ENCODE measurements at places on chromosomes 2 and 18.

DNA sequence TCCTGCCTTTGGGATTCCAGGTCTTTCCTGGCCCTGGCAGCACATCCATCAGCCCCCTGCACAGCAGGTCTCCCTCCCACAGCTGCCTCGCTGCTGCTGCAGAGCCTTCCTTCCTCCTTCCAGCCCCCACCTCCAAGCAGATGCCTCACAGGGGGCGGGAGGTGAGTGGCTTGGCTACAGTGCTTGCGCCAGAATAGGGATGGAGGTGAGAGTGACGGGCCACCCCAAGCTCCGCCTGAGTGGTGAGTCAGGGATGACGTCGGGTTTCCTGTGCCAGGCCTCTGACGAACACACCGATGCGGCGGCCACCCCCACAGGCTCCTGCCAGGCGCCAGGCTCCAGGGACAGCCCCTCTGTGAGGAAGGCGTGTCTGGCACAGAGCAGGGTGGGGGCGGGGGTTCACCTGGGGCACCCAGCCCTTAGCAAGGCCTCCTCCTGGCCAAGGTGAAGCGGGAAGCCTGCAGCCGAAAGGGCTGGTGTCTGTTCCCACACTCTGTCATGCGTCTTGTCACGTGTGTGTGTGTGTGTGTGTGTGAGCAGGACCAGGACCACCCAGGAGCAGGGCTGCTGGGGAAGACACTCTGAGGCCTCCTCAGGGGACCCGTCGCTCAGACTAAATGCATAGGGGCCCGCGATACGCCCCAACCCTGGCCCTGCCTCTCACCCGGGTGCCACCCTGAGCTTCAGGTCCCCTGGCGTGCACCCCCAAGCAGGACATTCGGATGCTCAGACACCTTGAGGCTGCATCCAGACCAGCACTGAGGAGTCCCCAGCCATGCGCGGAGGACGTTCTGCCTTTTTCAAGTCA lies 3.4 kb upstream of the DUSP2 start:
- peaks cover 34% of the 10 kb centered on the region for H3K4me1 ChIP-seq
- DNase-seq = peak; percentile 89
- no peaks in the 10 kb centered on the region for H3K36me3 ChIP-seq
- H3K27me3 ChIP-seq = peaks cover 5% of the 10 kb centered on the region
- no peak overlapping the region for H3K4me3 ChIP-seq
- H3K27ac ChIP-seq = peak overlapping the region; percentile 62

GRCh38 chr2:12070581-12070980 lies 324.1 kb downstream of the LPIN1 start:
- no peaks in the 10 kb centered on the region for H3K27me3 ChIP-seq
- no peak for DNase-seq
- H3K36me3 ChIP-seq = no peaks in the 10 kb centered on the region
- H3K4me1 ChIP-seq = no peaks in the 10 kb centered on the region

- no peak overlapping the region for H3K4me3 ChIP-seq
- no peaks in the 10 kb centered on the region for H3K27me3 ChIP-seq
- no peaks in the 10 kb centered on the region for H3K36me3 ChIP-seq
- DNase-seq = no peak
- H3K4me1 ChIP-seq = no peaks in the 10 kb centered on the region
- no peak overlapping the region for H3K27ac ChIP-seq
These were observed 191.2 kb downstream of the SPAG16 start for GRCh38 chr2:213475433-213475832.

DNA sequence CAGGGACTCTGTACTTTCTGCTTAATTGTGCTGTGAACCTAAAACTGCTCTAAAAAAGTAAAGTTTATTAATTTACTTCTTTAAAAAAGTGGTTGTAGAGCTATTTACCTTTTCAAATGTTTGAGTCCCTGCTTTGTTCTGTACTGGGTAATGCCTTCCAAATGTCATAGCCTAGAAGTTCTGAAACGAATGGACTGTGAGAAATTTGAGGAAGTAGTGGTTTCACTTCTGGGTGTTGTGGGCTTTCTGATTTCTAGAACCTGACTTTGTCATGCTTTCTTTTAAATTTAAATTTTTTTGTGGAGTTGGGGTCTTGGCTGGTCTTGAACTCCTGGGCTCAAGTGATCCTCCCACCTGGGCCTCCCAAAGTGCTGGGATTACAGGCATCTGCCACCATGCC lies 44.6 kb downstream of the SMAD4 start:
- H3K27me3 ChIP-seq = no peaks in the 10 kb centered on the region
- no peak overlapping the region for H3K27ac ChIP-seq
- H3K4me1 ChIP-seq = no peaks in the 10 kb centered on the region
- no peak for DNase-seq
- no peak overlapping the region for H3K4me3 ChIP-seq
- peaks cover 12% of the 10 kb centered on the region for H3K36me3 ChIP-seq

GRCh38 chr2:96554293-96555145 lies 18.0 kb downstream of the ARID5A start:
- H3K4me1 ChIP-seq = peaks cover 9% of the 10 kb centered on the region
- H3K27me3 ChIP-seq = no peaks in the 10 kb centered on the region
- H3K36me3 ChIP-seq = peaks cover 38% of the 10 kb centered on the region

- no peak overlapping the region for H3K27ac ChIP-seq
- no peak overlapping the region for H3K4me3 ChIP-seq
- H3K36me3 ChIP-seq = no peaks in the 10 kb centered on the region
These were observed 24.2 kb upstream of the ZDBF2 start for GRCh38 chr2:206250041-206250897.

- no peak for DNase-seq
- H3K27ac ChIP-seq = no peak overlapping the region
- no peaks in the 10 kb centered on the region for H3K27me3 ChIP-seq
- H3K4me3 ChIP-seq = no peak overlapping the region
These were observed 32.4 kb downstream of the ABCB11 start for GRCh38 chr2:168998609-168999211.

DNA sequence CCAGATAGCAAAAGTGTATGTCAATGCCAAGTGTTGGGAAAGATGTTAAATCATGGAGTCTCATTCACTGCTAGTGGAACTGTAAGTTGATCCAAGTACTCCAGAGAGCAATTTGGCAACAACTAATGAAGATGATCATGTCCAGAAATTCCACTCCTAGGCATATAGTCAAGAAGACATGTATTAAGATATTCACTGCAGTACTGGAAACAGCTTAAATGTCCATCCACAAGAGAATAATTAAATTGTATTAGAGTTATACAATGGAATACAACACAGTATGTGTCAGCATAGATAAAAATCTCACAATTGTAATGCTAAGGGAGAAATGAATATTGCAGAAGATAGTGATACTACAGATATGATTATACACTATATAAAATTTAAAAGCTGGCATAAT lies 15.2 kb upstream of the LBH start:
- H3K4me1 ChIP-seq = no peaks in the 10 kb centered on the region
- H3K36me3 ChIP-seq = no peaks in the 10 kb centered on the region
- DNase-seq = no peak
- H3K27ac ChIP-seq = no peak overlapping the region
- H3K4me3 ChIP-seq = no peak overlapping the region
- no peaks in the 10 kb centered on the region for H3K27me3 ChIP-seq

- peaks cover 43% of the 10 kb centered on the region for H3K4me1 ChIP-seq
- H3K27me3 ChIP-seq = no peaks in the 10 kb centered on the region
- no peak for DNase-seq
- peaks cover 7% of the 10 kb centered on the region for H3K36me3 ChIP-seq
- no peak overlapping the region for H3K4me3 ChIP-seq
- peak overlapping the region; percentile 69 for H3K27ac ChIP-seq
These were observed 134.7 kb upstream of the EPAS1 start for GRCh38 chr2:46162329-46163097.

DNA sequence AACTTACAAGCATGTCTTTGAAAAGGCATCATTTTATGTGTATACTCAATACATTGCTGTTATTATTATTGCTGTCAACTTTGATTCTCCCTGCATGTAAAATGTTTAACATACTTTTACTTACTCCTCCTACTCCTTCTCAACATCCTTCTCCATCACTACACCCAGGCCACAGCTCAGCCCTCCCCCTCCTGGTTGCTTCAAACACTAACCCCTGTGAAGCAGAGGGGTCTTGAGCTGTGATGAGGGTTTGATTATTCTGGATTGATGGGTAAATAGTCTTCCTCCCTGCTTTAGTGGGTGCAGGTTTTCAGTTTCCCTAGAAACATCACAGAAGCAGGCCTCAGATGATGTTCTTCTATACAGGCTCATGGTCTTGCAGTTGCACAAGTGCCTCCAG lies 221.0 kb downstream of the OSR1 start:
- no peak for DNase-seq
- no peak overlapping the region for H3K4me3 ChIP-seq
- H3K27ac ChIP-seq = no peak overlapping the region
- no peaks in the 10 kb centered on the region for H3K27me3 ChIP-seq
- no peaks in the 10 kb centered on the region for H3K36me3 ChIP-seq

DNA sequence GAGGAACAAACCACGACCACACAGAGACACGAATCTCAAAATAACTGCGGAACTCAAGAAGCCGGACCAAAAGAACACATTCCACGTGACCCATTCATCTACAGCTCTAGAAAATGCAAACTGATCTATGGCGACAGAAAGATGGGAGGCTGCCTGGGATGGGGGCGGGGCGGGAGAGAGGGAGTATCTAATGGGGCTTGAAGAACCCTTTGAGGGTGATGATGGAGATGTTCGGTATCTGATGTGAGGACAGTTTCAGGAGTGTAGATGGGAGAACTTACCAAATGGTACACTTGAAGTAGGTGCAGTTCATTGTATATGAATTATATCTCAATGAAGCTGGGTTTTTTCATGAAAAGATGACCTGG lies 34.6 kb upstream of the KLF11 start:
- H3K4me3 ChIP-seq = no peak overlapping the region
- no peak overlapping the region for H3K27ac ChIP-seq
- H3K36me3 ChIP-seq = no peaks in the 10 kb centered on the region
- peaks cover 26% of the 10 kb centered on the region for H3K4me1 ChIP-seq
- H3K27me3 ChIP-seq = no peaks in the 10 kb centered on the region

DNA sequence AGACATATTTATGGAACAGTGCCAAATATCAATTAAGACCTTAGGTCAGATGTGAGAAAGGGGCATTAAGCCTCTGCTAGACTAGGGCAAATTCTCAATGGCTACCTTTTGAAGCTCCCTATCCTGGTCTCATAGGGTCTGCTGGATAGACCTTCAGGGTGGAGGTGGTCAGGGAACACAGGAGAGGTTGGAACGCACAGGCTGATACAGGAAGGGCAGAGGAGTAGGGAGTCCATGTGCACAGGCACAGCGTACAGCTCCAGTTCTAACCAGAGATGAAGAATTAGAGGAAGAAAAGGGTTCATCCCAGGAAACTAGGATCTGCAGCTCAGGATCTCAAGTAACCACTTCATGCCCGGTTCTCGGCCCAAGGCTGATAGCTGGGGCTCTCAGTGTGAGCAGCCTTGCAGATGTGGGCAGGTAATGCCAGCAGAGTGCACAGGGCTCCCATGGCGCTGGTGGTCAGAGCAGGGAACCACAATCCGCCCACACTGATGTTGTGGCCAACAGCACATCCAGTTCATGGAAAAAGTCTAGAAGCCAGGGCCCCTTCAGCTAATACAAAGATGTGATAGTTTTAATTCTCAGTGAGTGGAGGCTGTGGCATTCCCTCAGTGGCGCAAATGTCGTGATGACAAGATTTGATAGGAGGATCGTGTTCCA lies 3.4 kb upstream of the EVA1A start:
- no peaks in the 10 kb centered on the region for H3K27me3 ChIP-seq
- no peak overlapping the region for H3K4me3 ChIP-seq
- no peak for DNase-seq
- no peaks in the 10 kb centered on the region for H3K36me3 ChIP-seq
- H3K4me1 ChIP-seq = peaks cover 25% of the 10 kb centered on the region

Data from upper lobe of left lung (tissue), 6 donors.